ENCODE measurements at places on chromosomes 12 and 14.

GRCh38 chr14:23121361-23121771, 2.3 kb upstream of the CEBPE start:
- DNase-seq: peak; percentile 44

DNA sequence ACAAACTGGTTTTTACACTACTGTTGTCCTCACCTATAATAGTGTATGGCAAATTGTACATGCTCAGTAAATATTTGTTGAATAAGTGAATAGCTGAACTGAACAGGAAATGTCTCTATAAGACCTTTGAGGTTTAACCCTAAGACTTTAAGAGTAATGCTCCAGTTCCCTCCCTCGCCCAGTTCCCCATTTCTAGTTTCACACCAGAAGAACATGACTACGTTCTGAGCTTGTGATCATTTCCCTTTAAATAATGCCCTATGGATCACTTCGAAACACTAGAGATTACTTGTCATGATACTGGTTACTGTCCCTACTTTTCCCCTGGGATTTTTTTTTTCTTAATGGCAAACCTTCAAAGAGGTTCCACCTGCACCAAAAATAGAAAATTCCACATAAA, 69.3 kb downstream of the PRKD1 start:
- no peak for DNase-seq

- no peak for DNase-seq
Observed at GRCh38 chr12:12003609-12004008, 67.1 kb upstream of the BCL2L14 start.

DNA sequence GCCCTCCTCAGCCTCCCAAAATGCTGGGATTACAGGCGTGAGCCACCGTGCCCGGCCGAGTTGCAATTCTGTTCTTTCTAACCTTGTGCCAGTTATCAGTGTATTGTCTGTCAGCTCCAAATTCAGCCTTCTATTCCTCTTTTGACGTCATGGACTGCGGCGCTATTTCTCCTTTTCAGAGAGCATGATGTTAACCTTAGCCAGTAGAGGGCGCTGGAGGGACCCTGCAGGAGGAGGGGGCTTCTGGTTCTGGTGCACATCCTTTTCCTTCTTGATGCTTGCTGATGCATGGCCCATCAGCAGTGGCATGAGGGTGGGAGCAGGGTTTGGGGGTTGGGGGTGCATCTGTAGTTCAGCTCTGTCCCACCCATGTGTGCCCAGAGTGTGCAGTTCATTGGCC, 179.3 kb upstream of the RMST start:
- DNase-seq: no peak

GRCh38 chr14:85576218-85576617, 46.3 kb downstream of the FLRT2 start:
- peak; percentile 11 for DNase-seq

DNA sequence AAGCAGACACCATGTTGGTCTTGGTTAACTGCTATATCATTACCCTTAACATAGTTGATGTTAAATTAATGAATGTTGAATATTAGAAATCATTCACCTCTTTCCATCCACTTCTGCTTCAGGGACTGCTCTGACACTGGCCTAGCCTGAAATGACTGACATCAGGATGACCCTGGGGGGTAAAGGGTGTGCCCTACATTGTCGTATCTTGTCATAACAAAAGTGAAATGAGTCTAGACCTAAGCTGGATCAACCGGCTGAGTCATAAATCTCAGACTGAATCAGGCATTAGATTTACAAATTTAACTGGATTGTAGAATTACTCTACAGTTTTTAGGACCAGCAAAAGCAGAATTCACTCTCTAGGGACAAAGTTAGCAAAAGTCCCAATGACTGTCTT, 35.3 kb downstream of the KICS2 start:
- DNase-seq: no peak

DNA sequence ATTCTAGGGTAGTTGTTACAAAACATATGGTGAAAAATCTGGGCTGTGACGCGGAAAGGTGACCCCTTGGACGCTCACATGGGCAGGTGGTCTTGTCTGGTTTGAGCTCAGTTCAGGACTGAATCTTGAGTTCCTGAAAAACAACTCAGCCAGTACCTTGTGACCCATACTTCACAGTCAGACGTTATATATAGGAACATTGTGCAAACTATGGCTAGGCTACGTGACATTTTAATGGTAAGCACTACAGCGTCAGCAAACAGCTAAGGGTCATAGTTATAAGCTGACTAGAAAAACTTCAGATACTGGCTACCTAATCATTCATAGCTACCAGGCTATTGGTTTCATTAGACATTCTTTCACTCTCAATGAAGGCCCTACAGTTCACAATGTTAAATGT, 14.8 kb upstream of the EDDM3A start:
- peak; percentile 8 for DNase-seq

Measured in muscle of leg (tissue), 16 donors.